ENCODE measurements at places on chromosomes 3 and 15.
A peak's percentile ranks its signal among the peaks of the same experiment; 100 is the strongest.

GRCh38 chr3:127768346-127769008 lies 53.8 kb downstream of the MGLL start:
- DNase-seq: peak; percentile 69

GRCh38 chr15:39869858-39870515 lies 50.1 kb downstream of the GPR176 start:
- no peak for DNase-seq

DNA sequence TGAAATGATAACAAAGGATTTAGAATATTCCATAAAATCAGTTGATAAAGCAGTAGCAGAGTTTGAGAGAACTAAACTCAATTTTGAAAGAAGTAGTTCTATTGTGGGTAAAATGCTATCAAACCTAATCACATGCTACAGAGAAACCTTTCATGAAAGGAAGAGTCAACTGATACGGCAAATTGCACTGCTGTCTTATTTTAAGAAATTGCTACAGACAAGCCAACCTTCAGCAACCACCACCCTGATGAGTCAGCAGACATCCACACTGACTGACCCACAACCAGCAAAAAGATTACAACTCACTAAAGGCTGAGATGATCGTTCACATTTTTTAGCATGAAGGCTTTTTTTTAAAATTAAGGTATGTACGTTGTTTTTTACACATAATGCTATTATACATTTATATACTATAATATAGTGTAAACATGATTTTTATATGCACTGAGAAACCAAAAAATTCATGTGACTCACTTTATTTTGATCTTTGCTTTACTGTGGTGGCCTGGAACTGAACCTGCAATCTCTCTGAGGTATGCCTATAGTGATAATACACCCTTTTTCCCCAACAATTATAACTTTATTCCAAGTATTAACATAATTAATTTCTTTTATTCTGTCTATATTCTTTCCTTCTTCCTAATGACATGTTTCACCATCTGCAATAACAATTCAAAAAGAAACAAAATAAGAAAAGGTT lies 109.9 kb downstream of the TBC1D5 start:
- DNase-seq: peak; percentile 20

DNA sequence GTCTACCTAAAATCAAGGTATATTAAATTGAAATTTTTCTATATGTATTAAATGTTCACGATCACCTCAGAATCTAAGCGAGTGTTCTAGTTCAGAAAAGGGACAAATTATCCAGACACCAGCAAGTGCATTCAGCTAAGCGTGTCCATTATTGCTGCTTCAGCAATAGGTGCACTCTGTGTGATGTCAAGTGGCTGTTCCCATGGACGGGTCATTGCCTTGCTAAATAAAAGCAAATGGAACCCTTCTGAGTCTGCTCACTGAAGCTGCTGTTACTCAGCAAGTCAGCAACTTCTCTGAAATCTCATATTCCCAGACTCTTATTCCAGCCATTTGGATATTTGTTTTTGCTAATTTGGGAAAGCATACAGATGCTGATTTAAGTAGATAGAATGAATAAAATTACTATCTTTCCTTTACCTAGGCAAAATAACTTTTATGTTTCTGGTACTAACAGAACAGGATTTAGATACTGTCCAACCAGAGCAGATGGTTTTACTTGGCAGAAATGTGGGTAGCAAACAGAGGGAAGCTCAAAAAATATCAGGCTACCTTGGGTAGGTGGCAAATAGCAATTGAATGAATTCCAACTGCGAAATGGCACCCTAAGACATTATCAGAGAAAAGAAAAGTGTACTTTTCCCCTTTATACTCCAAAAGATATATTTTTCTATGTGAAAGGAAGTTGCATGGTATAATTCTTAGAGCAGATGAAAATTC lies 407.0 kb downstream of the GAP43 start:
- DNase-seq: no peak

DNA sequence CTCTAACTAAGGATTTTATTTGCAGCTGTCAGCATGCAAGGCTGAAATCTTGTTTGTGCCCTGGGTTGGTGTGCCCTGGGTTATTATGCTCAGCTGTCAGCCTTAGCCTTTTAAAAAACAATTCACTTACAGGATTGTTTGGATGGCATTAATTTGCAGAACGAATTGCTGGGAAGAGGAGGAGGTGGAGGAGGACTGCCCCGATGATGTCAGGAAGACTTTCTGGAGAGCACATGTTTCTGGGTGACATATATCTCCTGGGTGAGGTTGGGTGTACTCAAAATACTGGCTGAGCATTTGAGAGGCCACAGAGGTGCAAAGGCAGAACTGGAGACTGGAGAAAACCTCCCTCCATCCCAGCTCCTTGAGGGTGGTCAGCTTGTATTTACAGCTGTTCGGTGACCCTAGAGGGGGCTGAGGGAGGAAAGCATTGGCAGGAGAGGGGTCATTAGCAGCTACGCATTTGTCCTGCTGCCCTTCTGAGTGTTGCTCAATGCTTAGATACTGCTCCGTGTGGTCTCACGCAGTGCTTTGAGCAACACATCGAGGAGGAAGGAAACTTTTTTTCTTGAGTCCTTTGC lies 59.8 kb upstream of the PSMD6 start:
- DNase-seq: no peak

- DNase-seq: no peak
These were observed 248.5 kb downstream of the PTPRG start for GRCh38 chr3:61809879-61810278.

- DNase-seq: no peak
These were observed 274.9 kb upstream of the TGFBR2 start for GRCh38 chr3:30331519-30331918.

DNA sequence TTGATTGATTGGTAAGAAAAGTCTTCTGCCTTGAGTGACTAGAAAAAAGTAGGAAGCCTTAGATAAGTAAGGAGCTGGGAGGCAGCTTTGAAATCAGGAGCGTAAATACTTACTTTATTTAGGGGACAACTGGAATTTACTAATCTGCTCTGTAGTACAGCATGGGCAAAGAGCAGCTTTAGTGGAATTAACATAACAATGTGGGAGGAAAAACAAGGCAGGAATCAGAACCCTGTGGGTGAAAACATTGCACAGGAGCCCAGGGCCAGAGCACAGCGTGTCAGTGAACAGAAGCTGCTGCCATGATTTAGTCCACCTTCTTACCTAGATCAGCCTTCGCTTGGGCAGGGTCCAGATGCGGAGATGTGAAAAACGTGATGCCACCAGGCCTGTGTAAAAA lies 14.6 kb downstream of the FMN1 start:
- DNase-seq: no peak
